ENCODE measurements at places on chromosomes 16 and 17.
A peak's percentile ranks its signal among the peaks of the same experiment; 100 is the strongest.

DNA sequence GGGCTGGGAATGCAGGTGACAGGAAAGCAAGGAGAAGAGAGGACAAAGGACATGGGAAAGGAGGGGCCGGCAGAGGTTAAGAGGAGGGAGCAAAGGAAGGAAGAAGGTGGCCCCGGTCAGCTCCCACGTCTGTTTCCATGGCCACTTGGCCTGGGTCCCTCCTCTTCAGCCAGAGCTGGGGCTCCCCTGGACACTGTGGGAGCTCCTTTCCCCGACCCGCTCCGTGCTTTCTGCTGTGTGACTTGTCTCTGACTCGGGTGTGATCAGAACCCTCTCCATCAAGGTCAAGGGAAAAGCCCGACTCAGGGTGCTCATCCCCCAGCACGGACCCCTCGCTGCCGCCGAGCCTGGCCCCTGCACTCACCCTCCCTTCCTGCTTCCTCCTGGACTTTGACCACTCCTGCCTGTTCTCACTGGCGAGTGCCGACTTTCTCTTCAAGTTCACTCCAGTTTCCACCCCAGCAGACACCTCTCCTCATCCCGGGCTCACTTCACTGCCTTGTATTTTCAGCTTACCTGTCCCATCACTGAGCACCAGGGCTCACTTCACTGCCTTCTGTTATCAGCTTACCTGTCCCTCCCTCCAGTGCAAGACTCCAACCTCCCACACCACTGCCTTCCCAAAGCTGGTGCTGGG is 61.2 kb downstream of the MEAK7 start:
- DNase-seq: no peak

- no peak for DNase-seq
Observed at GRCh38 chr16:61770301-61770700, 265.9 kb downstream of the CDH8 start.

- DNase-seq: no peak
Observed at GRCh38 chr17:27797390-27798091, 2.8 kb downstream of the NOS2 start.

DNA sequence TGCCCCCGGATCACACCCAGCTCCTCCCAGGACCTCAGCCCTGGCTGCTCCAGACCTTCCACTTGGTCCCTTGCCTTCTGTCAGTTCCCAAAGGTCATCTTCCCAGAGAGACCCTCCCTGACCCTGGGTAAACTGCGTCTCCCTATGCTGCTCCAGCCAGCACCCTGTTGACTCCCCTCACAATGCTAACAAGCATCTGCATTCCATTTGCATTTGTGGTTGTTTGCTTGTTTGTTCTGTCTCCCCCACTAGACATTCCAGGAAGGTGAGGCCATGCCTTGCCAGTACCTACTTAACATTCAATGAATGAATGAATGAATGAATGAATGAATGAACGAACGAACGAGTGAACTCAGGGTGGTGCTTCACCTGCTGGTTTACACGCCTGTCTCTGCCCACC is 171.2 kb downstream of the WSCD1 start:
- DNase-seq: no peak

DNA sequence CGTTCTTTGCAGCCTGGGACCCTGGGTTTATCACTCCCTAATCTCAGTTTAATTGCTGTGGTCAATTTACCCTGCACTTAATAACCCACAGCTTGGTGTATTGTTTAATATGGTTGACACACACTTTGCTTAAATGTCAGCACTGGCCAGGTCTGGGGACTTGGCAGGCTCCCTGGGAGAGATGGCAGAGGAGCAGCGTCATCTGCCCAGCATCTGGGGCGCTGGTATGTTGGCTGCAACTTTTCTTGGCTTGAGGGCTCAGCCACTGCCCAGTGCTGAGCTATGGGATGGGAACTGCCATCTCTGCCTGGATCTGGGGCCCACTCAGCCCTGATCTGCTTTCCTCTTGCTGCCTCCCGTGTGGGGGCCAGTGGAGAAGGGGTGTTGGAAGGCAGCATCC is 115.7 kb upstream of the IRX3 start:
- DNase-seq: no peak

DNA sequence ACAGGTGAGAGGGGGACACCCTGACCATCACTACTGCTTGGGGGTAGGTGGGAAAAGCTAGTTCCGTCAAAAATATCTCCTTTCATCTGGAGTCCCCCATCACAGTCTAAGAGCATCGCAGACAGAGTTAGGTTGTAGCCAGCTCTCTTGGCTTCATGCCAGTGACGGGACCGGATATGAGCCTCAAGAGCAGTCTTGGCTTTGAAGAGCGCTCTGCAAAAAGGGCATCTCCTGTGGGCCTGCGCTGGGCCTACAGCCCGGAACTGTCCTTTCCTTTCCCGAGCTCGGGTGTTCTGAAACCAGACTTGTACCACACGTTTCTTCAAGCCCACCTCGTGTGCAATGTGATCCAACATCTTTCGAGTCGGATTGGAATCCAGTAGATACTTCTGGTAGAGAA is 253.6 kb downstream of the ZFHX3 start:
- DNase-seq: no peak

- no peak for DNase-seq
Observed at GRCh38 chr16:18048853-18049546, 287.5 kb downstream of the NPIPA8 start.

DNA sequence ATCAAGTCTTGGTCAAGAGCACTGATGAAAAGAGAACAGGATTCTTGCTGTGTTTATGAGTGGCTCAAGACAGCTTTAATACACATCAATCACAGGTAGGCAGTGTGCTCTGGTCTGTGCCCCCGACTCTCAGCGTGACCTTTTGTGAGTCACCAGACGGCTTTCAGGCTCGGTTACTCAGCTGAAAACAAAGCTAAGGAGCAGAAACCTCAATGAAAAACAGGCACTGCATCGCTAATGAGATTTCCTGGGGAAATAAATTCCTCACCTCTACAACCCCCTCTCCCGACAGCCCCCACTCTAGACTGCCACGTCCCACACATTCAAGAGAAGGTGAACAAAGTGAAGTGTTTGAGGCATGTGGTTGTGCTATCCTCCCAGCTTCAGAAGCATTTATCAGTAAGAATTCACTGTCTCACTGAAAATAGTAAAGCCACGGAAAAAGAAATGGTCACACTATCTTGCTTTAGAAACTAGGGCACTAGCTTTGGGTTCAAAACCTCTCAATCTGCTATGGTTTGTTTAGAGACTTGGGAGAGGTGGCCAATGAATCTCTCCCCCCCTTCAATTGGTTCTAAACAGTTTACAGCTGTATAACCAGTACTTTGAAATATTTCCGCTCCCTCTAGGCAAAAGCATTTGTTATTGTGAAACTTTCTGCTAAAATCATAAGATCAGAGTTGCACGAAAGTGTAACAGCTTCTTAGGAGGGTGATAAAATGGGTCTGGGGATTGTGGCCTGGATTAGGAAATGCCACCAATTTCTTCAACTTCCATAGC is 199.5 kb upstream of the PMFBP1 start:
- DNase-seq: peak; percentile 58

- DNase-seq: no peak
Observed at GRCh38 chr17:21039839-21040575, 2.8 kb downstream of the USP22 start.

GRCh38 chr17:34146440-34147043 is 108.5 kb upstream of the CCL2 start:
- peak; percentile 67 for DNase-seq

DNA sequence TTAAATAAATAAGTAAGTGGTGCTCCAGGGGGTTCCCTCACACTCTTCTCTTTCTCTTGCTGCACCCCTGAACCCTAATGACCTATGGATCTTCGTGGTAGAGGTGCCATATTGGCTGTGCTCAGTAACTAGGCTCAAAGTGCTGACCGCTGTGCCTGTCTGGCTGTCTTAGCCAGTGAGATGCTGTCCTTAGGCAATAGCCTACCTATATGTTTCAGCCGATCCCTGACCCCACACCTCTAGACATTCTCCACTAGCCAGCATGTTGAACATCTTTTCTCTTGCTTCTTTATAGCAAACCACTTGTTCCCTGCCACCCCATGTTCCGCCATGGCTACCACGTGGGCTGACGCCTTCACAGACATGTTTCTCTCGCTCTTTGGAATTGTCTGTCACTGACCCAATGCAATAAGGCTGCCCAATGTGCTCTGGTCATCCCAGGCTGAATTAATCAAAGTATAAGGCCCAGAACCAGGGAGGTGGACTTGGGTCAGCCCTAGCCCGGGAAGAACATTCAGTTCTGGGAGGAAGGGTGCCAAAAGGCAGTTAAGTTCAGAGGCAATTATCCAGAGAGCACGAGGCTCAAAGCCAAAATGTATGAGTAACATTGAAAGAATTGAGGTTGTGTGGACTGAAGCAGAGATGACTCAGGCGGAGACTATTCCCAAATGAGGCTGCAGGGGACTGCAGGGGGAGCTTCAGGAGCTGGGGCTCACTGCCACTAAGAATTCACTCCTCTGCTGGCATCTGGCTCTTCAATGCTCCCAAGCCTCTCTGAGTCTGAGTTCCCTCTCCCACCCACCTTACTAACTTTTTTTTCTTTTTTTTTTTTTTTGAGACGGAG is 28.7 kb upstream of the TNRC6A start:
- DNase-seq: no peak

- DNase-seq: no peak
Observed at GRCh38 chr17:10120749-10121148, 77.7 kb downstream of the GAS7 start.

- DNase-seq: no peak
Observed at GRCh38 chr16:9309844-9310243, 218.4 kb downstream of the HAPSTR1 start.

All from NCI-H187 treated with DMSO at 0.1 percent for 48 hours (cell line).